A549 treated with CpdA at 1 μM for 4 hours (cell line): ENCODE measurements at places on chromosomes 1 and 21. TPM values are rescaled to one million over a fixed set of nuclear protein-coding genes. Genes with fewer than 3 reads are reported as not detected.

The NPPB gene
- total RNA-seq = 0.16 TPM in 1 of 5 replicates, not detected in the others

The AADACL4 gene
- total RNA-seq = not detected in 5 replicates

The WNT9A gene
- 6.3 to 9.0 TPM (median 8.1 TPM) in 5 replicates for total RNA-seq

The CTTNBP2NL gene
- 6.3 to 9.7 TPM (median 7.6 TPM) in 5 replicates for total RNA-seq

The FMO2 gene
- total RNA-seq = not detected in 5 replicates

The S100A14 gene
- total RNA-seq = 0.40 to 0.79 TPM (median 0.50 TPM) in 5 replicates

The YY1AP1 gene
- 43.0 to 49.5 TPM (median 45.9 TPM) in 5 replicates for total RNA-seq

The CIART gene
- 0.33 to 0.78 TPM (median 0.40 TPM) in 5 replicates for total RNA-seq

The LCE3E gene
- total RNA-seq = not detected in 5 replicates

The SPRR2G gene
- not detected in 5 replicates for total RNA-seq

The PPFIA4 gene
- 0.25 to 1.1 TPM (median 0.34 TPM) in 5 replicates for total RNA-seq

The IL19 gene
- not detected in 5 replicates for total RNA-seq

The CYP4Z1 gene
- not detected in 5 replicates for total RNA-seq

The SYT6 gene
- total RNA-seq = 0.66 to 0.90 TPM (median 0.72 TPM) in 5 replicates

The OR14A2 gene
- total RNA-seq = not detected in 5 replicates

The ESRRG gene
- total RNA-seq = not detected in 5 replicates

The S100A6 gene
- 3,123 to 3,674 TPM (median 3,479 TPM) in 5 replicates for total RNA-seq

The CALML6 gene
- total RNA-seq = 0.09 to 0.40 TPM (median 0.29 TPM) in 4 of 5 replicates, not detected in the other

The PRR9 gene
- not detected in 5 replicates for total RNA-seq

The CATSPERE gene
- 0.05 to 0.27 TPM (median 0.09 TPM) in 4 of 5 replicates, not detected in the other for total RNA-seq

The SPATA1 gene
- 0.47 to 1.3 TPM (median 0.72 TPM) in 5 replicates for total RNA-seq

The ITLN1 gene
- not detected in 5 replicates for total RNA-seq

The CRYZL1 gene
- 10.7 to 16.6 TPM (median 15.2 TPM) in 5 replicates for total RNA-seq
